Pancreas (tissue), 10 donors: ENCODE measurements at places on chromosomes 1 and 21.

GRCh38 chr1:145855426-145855948 lies 3.4 kb downstream of the PIAS3 start:
- H3K27ac ChIP-seq, result no peak overlapping the region
- peaks cover 40% of the 10 kb centered on the region for H3K36me3 ChIP-seq
- peaks cover 4% of the 10 kb centered on the region for H3K4me1 ChIP-seq
- DNase-seq, result no peak

DNA sequence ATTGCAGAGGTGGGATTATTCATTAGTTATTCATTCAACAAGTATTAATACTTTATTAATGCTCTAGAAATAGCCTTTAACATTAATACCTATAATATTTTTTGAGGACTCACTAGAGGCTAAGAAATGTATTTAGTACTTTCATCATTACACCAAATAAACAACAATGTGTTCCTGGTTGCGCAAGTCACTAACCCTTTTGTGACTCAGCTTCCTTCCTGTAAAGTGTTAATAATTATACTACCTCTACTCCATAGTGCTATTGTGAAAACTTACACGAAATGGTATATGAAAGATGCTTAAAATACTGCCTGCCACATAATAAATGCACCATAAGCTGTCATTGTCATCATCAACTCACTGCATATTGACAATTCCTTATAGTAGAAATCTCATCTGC lies 431.0 kb downstream of the DPYD start:
- no peaks in the 10 kb centered on the region for H3K36me3 ChIP-seq
- no peak overlapping the region for H3K27ac ChIP-seq
- H3K4me1 ChIP-seq, result no peaks in the 10 kb centered on the region
- H3K27me3 ChIP-seq, result no peaks in the 10 kb centered on the region

DNA sequence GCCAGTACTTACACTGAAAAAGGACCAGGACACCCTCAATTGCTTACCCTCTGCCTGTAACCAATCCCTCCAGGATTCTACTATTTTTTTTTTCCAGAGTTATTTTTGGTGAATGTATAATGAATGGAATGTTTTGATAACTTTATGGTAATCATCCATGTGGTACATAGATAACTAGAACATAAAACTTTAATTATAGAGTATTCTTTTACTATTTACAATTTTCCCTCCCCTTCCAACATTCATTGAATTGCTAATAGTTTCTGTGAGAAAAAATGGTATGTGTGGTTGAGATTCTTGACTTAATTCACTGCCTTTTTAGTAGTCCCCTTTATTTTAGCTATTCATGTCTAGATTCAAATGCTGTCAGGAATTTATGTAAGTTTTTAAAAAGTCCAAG lies 164.6 kb downstream of the CYYR1 start:
- no peak for DNase-seq
- no peaks in the 10 kb centered on the region for H3K4me1 ChIP-seq
- H3K27me3 ChIP-seq, result no peaks in the 10 kb centered on the region
- no peak overlapping the region for H3K4me3 ChIP-seq

- no peak for DNase-seq
- no peaks in the 10 kb centered on the region for H3K36me3 ChIP-seq
- no peaks in the 10 kb centered on the region for H3K4me1 ChIP-seq
- H3K27me3 ChIP-seq, result no peaks in the 10 kb centered on the region
- H3K4me3 ChIP-seq, result no peak overlapping the region
Observed at GRCh38 chr1:158362482-158362881, 8.8 kb downstream of the CD1E start.

- H3K27ac ChIP-seq, result no peak overlapping the region
- no peaks in the 10 kb centered on the region for H3K27me3 ChIP-seq
- no peak overlapping the region for H3K4me3 ChIP-seq
- H3K4me1 ChIP-seq, result no peaks in the 10 kb centered on the region
Observed at GRCh38 chr1:169745015-169745861, 11.4 kb upstream of the SELE start.

GRCh38 chr1:192530254-192530653 lies 45.3 kb upstream of the RGS1 start:
- peaks cover 12% of the 10 kb centered on the region for H3K4me1 ChIP-seq
- no peak overlapping the region for H3K4me3 ChIP-seq
- no peak for DNase-seq
- no peaks in the 10 kb centered on the region for H3K27me3 ChIP-seq
- H3K36me3 ChIP-seq, result no peaks in the 10 kb centered on the region
- peak overlapping the region; percentile 44 for H3K27ac ChIP-seq

DNA sequence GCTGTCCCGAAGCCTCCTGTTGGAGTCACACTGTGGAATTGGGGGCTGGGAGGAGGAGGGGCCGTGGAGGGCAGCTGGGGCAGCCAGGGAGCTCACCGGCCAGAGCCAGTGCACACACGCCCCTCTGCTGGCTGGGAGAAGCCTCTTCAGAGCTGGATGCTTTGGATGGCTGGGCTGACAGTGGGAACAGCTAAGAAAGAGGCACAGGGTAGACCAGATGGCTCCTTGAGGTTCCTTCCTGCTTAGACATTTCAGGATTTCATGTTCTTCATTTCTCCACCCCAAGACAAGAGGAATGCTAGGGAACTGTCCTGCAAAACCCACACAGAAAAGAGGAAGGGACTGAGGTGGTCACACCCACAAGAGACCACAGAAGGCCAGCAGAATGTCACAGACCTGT lies 254.8 kb upstream of the VAMP3 start:
- H3K36me3 ChIP-seq, result no peaks in the 10 kb centered on the region
- no peak overlapping the region for H3K27ac ChIP-seq

GRCh38 chr1:98278055-98278454 lies 357.2 kb upstream of the DPYD start:
- H3K36me3 ChIP-seq, result no peaks in the 10 kb centered on the region
- no peak overlapping the region for H3K4me3 ChIP-seq
- H3K27ac ChIP-seq, result no peak overlapping the region
- no peaks in the 10 kb centered on the region for H3K27me3 ChIP-seq
- no peak for DNase-seq
- H3K4me1 ChIP-seq, result no peaks in the 10 kb centered on the region

GRCh38 chr1:198443365-198444233 lies 96.9 kb downstream of the ATP6V1G3 start:
- no peaks in the 10 kb centered on the region for H3K4me1 ChIP-seq
- H3K4me3 ChIP-seq, result no peak overlapping the region
- DNase-seq, result no peak
- no peaks in the 10 kb centered on the region for H3K27me3 ChIP-seq
- H3K27ac ChIP-seq, result no peak overlapping the region
- H3K36me3 ChIP-seq, result no peaks in the 10 kb centered on the region

- H3K4me3 ChIP-seq, result no peak overlapping the region
- H3K36me3 ChIP-seq, result no peaks in the 10 kb centered on the region
- no peak overlapping the region for H3K27ac ChIP-seq
Observed at GRCh38 chr1:2318314-2319278, 72.8 kb downstream of the MORN1 start.

DNA sequence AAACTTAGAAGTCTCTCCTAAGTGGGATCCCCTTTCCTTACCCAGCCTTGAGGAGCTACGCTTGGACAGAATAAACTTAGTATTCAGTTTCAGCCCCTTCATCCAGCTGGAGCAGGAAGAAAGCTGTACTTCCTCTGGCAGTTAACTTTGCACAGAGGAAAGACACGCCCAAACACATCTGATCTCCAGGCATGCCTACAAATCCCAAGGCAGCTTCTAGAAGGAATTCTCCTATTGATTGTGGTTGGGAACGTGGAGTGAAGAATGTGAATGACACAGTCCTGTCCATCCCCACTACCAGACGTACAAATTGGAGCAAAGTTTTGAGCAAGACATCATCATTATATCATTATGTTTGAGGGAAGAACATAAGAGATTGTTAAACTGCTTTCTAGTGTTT lies 6.6 kb upstream of the AK4 start:
- H3K36me3 ChIP-seq, result no peaks in the 10 kb centered on the region
- no peaks in the 10 kb centered on the region for H3K27me3 ChIP-seq
- no peak overlapping the region for H3K27ac ChIP-seq
- no peak overlapping the region for H3K4me3 ChIP-seq

DNA sequence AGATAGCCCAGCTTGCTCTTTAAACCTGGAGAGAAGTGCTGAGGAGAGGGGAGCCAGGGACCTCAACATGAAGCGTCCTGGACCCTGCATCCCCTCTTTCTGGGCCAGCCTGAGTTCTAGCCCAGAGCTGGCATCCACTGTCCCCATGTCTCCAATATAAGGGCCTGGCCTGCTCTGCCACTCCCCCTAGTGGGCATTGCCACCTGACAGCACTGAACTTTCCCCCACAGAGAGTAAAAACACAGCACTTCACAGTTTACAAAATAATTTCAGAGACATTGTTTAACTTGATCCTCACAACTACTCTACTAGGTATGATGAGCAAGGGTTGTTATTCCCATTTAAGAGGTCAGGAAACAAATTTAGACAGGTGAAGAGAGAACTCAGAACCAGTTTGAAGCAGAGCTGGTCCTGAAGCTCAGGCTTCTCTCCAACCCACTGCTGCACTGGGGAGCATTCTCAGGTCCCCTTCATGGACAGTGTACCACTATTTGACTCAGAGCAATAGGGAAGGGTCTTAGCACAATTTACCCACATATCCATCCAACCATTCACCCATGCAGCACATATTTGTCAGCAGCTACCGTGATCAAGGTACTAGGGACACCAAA lies 151.2 kb downstream of the DMRTA2 start:
- peak; percentile 30 for DNase-seq
- H3K27me3 ChIP-seq, result no peaks in the 10 kb centered on the region
- no peaks in the 10 kb centered on the region for H3K36me3 ChIP-seq
- H3K4me1 ChIP-seq, result no peaks in the 10 kb centered on the region
- H3K4me3 ChIP-seq, result no peak overlapping the region

- no peak for DNase-seq
- H3K36me3 ChIP-seq, result no peaks in the 10 kb centered on the region
- no peak overlapping the region for H3K27ac ChIP-seq
Observed at GRCh38 chr1:228958121-228958520, 222.8 kb downstream of the RHOU start.

GRCh38 chr1:40592107-40592803 lies 60.8 kb downstream of the ZNF684 start:
- no peak overlapping the region for H3K4me3 ChIP-seq
- no peaks in the 10 kb centered on the region for H3K27me3 ChIP-seq
- no peak overlapping the region for H3K27ac ChIP-seq
- no peaks in the 10 kb centered on the region for H3K4me1 ChIP-seq
- H3K36me3 ChIP-seq, result no peaks in the 10 kb centered on the region
- DNase-seq, result no peak

DNA sequence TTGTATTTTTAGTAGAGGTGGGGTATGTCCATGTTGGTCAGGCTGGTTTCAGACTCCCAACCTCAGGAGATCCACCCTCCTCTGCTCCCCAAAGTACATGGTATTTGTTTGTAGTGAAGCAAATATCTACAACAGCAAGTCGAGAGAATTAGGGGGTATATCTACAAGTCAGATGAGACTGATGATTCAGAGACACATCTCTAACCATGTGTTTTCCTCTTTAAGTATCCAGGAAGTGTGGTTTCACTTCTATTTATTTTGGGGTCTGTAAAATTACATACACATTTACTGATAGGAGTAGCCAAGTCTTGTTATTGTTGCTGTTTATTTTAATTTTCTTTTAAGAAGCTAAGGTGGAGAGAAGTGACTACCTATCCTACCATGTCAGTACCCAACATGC lies 44.9 kb downstream of the SGIP1 start:
- no peaks in the 10 kb centered on the region for H3K4me1 ChIP-seq
- no peak for DNase-seq

DNA sequence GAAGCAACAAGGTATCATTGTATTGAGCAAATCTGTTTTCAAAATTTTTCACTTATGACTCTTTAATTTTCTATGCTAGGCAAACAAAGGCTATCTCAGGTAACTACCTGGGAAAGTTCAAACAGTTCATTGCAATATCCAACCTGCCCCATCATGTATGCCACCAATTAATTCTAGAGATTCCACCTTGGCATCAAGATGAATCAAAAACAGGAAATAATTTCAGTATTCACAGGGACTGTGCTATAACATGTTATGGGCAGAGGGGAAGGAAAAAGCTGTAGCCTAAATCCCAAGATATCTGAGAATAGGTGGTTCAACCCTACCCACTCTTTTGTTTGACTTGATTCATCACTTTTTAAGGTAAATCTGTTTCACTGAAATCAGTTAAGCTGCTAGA lies 67.5 kb upstream of the SH3GLB1 start:
- H3K4me3 ChIP-seq, result no peak overlapping the region
- no peak overlapping the region for H3K27ac ChIP-seq
- no peaks in the 10 kb centered on the region for H3K4me1 ChIP-seq
- no peaks in the 10 kb centered on the region for H3K27me3 ChIP-seq
- H3K36me3 ChIP-seq, result no peaks in the 10 kb centered on the region
- no peak for DNase-seq
